ENCODE measurements at places on chromosomes 6 and 20. TPM values are rescaled to one million over a fixed set of nuclear protein-coding genes. Genes with fewer than 3 reads are reported as not detected.

MYLK4 gene
- 0.83 TPM for total RNA-seq

DNA sequence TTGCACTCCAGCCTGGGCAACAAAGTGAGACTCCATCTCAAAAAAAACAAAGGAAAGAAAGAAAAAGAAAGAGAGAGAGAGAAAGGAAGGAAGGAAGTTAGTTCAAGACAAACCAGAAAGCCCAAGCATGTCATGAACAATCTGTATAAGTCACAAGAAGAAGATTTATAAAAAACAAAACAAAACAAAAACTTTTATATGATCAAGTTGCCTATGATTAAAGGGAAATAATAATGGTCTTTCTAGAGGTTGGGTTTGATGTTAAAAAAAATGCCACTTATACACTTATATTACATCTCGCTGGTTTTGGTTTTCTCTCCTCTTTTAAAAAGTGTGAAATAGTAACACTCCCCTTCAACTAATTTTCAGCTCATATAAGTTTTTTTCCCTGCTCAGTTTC lies 146.2 kb upstream of the CARMIL1 start:
- no peaks in the 10 kb centered on the region for H3K36me3 ChIP-seq
- H3K4me1 ChIP-seq: peaks cover 4% of the 10 kb centered on the region
- no peak overlapping the region for H3K4me3 ChIP-seq
- no peak overlapping the region for H3K27ac ChIP-seq

NQO2 gene
- total RNA-seq: 16.2 TPM

RCAN2 gene
- 15.3 TPM for total RNA-seq

DNA sequence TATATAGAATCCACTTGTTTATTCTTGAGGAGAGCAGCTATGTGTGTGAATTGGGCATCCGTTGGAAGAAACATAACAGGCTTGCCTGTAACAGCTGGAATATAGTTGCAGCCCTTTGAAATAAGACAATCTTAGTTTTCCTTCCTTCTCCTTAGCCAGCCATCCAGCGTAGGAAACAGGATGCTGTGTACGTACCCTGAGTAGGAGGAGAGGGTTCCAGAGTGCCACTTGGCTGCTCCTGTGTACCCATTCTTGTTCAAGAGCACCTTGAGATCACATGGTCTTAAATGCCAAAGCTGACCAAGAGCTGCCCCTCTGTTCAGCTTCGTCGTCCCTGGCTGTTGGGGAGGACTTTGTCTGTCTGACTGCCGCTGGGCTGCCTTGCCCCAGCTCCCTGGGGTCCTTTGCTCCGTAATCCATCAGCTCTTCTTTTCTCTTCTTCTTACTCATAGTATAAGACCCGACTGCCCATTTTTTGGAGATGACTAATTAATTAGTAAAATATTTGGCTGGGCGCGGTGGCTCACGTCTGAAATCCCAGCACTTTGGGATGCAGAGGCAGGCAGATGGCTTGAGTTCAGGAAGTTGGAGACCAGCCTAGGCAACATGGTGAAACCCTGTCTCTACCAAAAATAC lies 49.0 kb downstream of the RREB1 start:
- H3K4me3 ChIP-seq: no peak overlapping the region
- no peaks in the 10 kb centered on the region for H3K27me3 ChIP-seq
- DNase-seq: no peak
- no peak overlapping the region for H3K27ac ChIP-seq
- peaks cover 8% of the 10 kb centered on the region for H3K4me1 ChIP-seq

GRCh38 chr6:10421921-10422736 lies 7.3 kb upstream of the TFAP2A start:
- H3K27me3 ChIP-seq: peaks cover 8% of the 10 kb centered on the region
- no peaks in the 10 kb centered on the region for H3K36me3 ChIP-seq
- peaks cover 3% of the 10 kb centered on the region for H3K4me1 ChIP-seq
